ENCODE measurements at places on chromosomes 2 and 18.
A peak's percentile ranks its signal among the peaks of the same experiment; 100 is the strongest.

DNA sequence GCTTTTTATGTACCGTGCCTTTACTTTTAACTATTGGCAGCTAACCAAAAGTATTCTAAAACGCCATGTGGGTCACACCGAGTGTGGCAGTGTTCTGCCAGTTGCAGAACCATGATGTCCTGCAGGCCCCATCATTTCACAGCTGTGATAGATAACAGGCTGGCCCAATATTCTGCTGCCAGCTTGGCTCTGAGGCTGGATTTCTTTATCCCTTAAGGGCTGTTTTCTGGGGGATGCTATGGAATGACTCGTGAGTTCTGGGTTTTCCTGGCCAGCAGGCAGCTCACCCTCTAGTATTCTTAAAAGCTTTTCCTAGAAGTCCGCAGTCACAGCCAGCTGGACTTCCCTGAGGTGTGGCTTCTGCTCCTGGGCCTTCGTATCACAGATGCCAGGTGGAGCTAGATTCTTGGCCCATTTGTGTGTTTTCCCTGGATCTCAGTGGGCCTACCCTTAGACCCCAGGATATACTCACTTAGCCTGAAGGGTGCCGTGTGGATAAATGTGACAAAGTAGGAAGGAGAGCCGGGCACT lies 41.0 kb downstream of the FHOD3 start:
- DNase-seq, result no peak

- no peak for DNase-seq
These were observed 17.8 kb downstream of the GIGYF2 start for GRCh38 chr2:232714969-232715368.

- DNase-seq, result no peak
These were observed 18.0 kb downstream of the C2orf74 start for GRCh38 chr2:61179701-61180639.

GRCh38 chr2:59761966-59762365 lies 791.5 kb downstream of the BCL11A start:
- no peak for DNase-seq

DNA sequence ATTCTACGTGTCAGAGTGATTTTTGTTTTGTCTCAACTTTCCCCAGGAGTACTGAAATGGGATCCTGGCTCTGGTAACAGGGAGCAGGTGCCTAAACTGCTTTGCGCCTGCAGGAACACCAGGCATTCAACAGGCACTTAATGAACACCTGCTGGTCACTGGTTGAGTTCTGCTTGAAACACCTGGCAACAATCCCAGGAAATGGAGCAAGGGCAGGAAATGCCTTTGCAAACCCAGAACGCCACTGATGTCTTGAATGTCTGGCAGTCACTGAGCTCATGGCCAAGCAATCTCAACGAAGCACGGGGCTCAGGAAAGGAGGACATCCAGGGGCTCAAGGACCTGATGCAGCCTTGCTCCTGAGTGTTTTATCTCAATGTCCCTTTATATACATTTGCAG lies 360.0 kb upstream of the RAB6C start:
- DNase-seq, result no peak

GRCh38 chr2:151071382-151071781 lies 190.3 kb downstream of the RBM43 start:
- no peak for DNase-seq

- no peak for DNase-seq
These were observed 23.7 kb upstream of the CD28 start for GRCh38 chr2:203682688-203683130.

DNA sequence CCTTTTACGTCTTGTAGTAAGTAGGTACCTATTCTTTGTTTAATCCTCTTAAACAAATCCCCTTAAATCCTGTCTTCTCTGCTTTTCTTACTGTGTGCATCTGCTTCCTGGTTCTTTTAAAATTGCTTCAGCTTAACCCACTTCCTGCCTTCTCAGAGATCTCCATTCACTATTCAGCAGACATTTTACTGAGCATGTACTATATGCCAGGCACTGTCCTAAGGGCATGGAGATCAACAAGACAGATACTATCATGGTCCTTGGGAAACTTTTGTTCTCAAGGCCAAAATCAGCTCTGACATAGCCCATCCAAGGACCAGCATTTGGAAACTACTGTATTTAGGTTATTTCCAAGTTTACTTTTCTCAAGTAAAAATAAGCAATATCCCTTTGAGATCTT lies 227.5 kb downstream of the TPGS2 start:
- DNase-seq, result no peak

- no peak for DNase-seq
These were observed 38.4 kb downstream of the HS6ST1 start for GRCh38 chr2:128280158-128280871.

DNA sequence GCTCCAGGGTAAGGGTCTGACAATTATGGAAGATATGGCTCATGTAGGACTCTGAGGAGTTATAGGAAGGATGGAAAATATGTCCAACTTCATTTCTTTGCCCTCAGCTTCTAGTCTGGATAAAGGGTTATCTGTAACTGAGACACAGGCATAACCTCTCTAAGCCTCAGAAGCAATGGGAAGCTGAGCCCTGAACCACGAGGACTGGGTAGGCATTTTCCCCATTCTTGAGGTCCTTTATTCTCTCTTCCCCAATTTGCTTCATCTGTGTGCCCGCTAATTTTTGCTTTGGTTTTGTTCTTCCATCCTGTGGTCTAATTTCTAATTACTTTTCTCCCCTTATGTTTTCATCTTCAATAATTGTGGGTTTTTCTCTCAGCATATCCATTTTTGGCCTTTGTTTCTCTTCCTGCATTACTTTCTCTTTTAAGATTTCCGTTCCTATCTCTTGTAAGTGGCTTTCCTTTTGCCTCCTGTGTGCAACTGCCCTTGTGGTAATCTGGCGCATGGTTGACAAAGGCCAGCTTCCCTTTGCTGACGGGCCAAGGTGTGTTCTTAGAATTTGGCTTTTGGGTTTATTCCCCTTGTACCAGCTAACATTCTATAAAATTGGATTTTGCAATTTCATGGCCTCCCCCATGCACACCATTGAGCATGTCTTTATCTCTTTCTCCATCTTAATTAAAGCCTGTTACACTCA lies 343.8 kb downstream of the TXNL1 start:
- no peak for DNase-seq

DNA sequence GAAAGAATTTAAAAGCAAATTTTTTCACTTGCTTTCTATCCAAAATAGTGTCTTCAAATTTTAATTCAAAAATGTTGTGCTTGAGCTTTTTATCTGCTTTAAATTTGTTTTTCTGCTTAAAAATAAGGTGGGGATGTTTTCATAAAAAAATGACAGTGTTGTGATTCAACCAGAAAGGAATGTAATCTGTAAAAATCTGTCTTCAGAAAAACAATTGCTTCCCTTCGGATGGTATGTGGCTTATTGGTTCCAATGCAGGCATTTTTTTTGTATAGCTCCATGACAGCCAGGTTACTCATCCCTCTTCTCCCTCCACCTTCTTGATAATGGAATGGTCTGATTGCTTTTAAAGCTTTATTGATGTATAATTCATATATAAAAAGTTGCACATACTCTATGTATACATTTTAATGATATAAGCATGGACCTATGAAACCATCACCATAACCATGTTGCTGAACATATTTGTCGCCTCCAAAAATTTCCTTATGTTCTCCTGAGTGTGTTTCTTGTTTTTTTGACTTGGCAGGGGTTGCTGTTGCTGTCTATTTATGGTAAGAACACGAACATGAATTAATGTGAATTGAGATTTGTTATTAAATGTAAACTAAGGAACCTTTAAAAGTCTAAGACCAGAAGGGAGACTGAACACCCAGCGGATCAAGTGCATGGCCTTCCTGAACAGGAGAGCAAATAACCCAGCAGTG lies 363.7 kb upstream of the SPHKAP start:
- no peak for DNase-seq

DNA sequence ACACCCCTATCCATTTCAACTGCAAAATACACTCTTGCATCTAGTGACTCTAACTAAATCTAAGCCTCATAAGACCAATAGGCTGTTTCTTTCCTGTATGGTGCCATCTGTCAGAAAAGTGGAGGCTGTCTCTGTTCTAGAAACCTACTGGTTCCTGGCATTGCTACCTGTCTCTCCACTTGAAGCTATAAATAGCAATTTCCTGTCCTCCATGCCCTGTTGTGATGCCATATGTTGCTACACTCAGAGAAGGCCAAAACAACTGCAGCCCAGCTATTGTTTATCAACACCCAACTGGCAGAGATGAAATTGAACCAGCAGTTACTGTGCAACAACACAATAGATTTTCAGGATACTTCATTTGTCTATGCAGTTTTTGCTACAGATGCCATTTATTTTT lies 1355.1 kb upstream of the SLC39A10 start:
- DNase-seq, result no peak

DNA sequence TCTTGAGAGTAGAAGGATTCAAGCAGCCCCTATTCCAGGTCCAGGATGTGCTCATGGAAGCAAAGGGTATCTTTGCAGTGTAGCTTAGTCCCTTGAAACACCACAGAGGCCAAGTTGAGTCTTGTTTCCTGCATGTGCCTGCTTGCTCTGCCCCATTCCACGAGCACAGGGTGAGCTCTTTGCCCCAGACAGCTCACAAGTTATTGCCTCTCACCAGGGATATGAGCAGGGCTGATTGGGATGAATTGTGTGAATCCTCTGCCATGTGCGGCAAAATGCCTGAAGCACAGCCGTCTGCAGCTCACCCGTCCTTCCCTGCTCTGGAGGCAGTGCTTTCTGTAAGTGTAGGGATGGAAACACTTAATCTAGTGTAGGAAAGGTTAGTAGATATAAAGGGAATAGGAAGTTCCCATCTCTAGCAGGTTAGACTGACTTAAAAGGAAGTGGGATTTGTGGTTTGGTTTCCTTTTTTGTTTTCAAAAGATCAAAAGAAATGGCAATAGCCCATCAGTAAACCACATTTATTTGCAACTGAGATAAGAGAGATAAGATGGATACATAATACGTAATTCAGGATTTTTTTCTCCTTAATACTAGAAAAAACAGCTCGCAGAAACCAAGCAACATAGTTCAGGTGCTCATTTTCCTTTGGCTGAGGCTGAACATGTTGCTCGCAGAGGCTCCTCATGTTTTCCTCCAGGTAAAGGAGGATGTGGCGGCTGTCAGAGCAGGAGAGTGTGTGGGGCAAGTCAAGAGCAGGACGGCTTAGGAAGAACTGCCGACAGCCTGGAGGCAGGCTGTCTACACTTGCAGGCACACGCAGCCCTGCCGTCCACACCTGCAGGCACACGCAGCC lies 41.4 kb downstream of the TMEM182 start:
- DNase-seq, result peak; percentile 16

GRCh38 chr2:220491670-220492069 lies 864.2 kb downstream of the SLC4A3 start:
- no peak for DNase-seq

DNA sequence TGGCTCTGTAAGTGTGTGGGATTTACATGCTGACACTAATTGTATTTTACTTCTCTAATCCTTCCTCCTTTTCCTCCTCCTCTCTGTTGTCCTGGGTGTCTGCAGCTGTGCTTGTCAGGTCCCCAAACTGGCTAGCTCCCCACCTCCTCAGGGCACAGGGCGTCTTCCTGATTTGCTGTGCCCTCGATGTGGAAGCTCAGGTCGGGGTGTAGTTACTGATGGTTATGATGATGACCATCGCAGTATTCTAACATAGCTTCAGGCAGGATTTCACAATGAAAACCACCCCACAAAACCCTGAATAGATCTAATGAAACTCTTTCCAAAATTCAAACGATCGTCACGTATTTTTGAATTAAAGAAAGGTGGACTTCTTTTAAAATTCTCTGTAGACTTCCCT lies 428.4 kb downstream of the TGIF1 start:
- DNase-seq, result no peak

DNA sequence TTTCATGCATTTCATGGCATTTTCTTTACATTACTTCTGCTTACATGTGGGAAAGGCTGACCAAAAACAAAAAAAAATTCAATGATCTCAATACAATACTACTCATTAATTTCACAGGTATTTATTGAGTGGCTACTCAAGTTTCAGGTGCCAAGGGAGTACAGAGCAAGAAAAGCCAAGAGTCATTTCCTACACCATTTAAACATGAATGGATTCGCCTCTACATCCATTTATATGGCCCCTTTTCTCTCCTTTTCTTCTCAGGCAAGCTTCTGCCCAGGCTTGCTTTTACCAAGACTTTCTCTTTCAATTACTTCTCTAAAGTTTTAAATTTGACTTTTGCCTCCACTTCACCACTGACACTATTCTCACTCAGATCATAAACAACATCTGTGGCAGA lies 1603.1 kb upstream of the CELF4 start:
- DNase-seq, result no peak

- DNase-seq, result no peak
These were observed 48.6 kb downstream of the EPAS1 start for GRCh38 chr2:46345775-46346174.

- DNase-seq, result no peak
These were observed 288.0 kb upstream of the REV1 start for GRCh38 chr2:99777656-99778290.

DNA sequence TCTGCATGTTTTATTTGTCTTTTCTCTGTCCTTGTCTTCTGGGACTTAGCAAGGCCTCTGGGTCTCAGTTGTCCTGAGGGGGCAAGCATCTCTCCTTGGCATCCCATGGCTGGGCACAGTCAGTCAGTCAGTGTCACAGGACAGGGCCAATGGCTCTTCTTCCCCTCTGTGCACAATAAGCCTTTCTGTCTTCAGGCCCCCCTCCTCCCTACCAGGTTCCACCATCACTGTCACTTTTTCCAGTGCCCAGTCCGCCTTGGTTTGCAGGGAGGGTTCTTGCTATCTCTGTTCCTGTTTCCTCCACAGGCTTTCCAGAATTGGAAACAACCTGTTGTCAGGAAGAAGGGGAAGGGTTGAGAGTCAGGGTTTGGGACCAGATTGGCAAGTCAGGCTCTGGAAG lies 1.7 kb upstream of the VAMP5 start:
- no peak for DNase-seq

GRCh38 chr2:207771421-207771820 lies 1.7 kb upstream of the FZD5 start:
- DNase-seq, result no peak

GRCh38 chr2:67041051-67041450 lies 356.1 kb upstream of the ETAA1 start:
- DNase-seq, result no peak

DNA sequence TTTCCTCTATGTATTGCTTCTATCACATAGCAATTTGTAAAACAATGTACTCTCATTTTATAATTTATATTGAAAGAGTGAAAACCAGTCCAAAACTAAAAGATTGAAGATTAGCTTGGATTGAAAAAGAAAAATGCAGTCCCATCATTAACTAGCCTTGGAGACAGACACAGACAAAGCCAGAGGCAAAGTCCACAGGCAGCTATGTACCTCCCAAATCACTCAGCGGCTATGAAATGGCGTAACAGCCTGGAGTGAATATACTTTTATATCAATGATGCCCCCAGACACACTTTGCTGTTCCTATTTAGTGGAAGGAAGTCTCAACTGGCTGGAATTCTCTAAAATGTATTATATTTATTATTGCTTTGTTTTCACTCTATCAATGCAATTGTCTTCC lies 33.6 kb upstream of the DOK6 start:
- no peak for DNase-seq

GRCh38 chr18:76506395-76506794 lies 11.4 kb upstream of the ZNF516 start:
- DNase-seq, result no peak

DNA sequence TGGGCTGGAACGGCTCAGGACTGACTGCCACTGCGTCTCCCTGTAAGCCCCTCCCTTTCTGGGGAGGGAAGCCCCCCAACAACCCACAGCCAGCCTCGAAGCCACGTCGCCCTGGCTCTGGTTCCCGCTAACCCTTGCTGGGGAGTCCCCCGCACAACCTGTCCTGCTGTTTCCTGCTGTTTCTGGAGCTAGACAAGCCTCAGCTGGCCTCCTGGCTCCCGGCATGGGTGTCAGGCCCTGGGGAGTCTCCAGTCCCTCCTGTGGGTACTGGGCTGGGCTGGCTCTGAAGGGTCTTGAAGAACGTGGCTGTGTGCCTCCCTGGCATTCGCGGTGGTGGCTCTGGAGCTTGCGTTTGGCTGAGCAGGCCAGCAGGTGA lies 20.9 kb downstream of the NFATC1 start:
- no peak for DNase-seq
